Thoracic aorta (tissue), 2 donors: ENCODE measurements at places on chromosomes 11 and 22. TPM values are rescaled to one million over a fixed set of nuclear protein-coding genes. Genes with fewer than 3 reads are reported as not detected.
A peak's percentile ranks its signal among the peaks of the same experiment; 100 is the strongest.

DNA sequence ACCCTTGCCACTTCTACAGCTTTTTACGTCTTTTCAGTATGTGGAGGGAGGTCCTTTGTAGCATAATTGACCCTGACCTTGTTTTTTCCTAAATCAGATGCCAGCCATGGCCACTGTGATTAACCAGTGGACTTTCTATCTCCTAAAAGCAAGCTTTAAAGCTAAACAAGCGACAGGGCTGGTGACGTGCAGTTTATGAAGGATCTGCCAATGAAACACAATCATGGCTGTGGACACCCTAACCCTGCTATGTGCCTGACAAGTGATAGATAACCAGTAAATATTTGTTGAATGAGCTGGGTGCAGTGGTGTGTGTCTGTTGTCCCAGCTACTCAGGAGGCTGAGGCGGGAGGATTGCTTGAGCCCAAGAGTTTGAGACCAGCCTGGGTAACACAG lies 64.2 kb downstream of the LIF start:
- no peaks in the 10 kb centered on the region for H3K36me3 ChIP-seq
- H3K4me3 ChIP-seq: no peak overlapping the region
- no peak for DNase-seq

- H3K4me1 ChIP-seq: peaks cover 5% of the 10 kb centered on the region
- peak overlapping the region; percentile 82 for H3K4me3 ChIP-seq
- no peaks in the 10 kb centered on the region for H3K27me3 ChIP-seq
- peaks cover 25% of the 10 kb centered on the region for H3K36me3 ChIP-seq
- peak overlapping the region; percentile 99 for H3K27ac ChIP-seq
- peak; percentile 2 for DNase-seq
These were observed 569 bp downstream of the FAM76B start for GRCh38 chr11:95788921-95789505.

DNA sequence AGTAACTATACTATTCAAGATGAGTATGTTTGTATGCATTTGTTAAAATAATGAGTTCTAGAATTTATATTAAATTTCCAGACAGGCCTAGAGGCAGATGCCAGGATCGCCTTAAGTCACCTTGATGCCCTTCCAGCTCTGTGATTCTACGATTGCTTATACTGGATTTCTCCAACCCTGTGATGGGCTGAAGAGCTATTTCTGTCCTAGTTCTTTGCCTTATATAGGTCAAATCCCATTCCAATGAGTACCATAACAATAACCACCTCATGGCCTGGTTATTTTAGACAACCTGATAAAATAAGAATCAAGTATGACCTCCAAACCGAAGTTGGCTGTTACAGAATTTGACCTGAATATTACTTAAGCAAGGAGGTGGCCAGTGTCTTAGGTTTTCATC lies 79.8 kb upstream of the BLID start:
- peaks cover 88% of the 10 kb centered on the region for H3K4me1 ChIP-seq
- DNase-seq: no peak
- no peaks in the 10 kb centered on the region for H3K27me3 ChIP-seq
- no peak overlapping the region for H3K4me3 ChIP-seq

CAPN5 gene
- 9.5 TPM for total RNA-seq

HEPN1 gene
- total RNA-seq: not detected
